Vagina (tissue), 2 donors: ENCODE measurements at places on chromosomes 11 and 22. TPM values are rescaled to one million over a fixed set of nuclear protein-coding genes. Genes with fewer than 3 reads are reported as not detected.

PANX3 gene
- not detected for total RNA-seq

DBX1 gene
- not detected for total RNA-seq

CDCA5 gene
- 3.7 TPM for total RNA-seq

CHST1 gene
- total RNA-seq: 2.0 TPM

HYLS1 gene
- total RNA-seq: 3.7 TPM

TRIM6 gene
- total RNA-seq: 3.9 TPM

JAML gene
- total RNA-seq: 17.2 TPM

ANGPTL5 gene
- total RNA-seq: not detected

P2RX6 gene
- 1.7 TPM for total RNA-seq

C11orf91 gene
- not detected for total RNA-seq

SHANK3 gene
- total RNA-seq: 20.4 TPM

CDC42BPG gene
- total RNA-seq: 13.0 TPM

IGSF9B gene
- total RNA-seq: 10.1 TPM

KDELR3 gene
- 3.9 TPM for total RNA-seq

CECR2 gene
- 0.98 TPM for total RNA-seq

ALKBH8 gene
- total RNA-seq: 3.4 TPM

OPCML gene
- total RNA-seq: not detected

OR2AT4 gene
- total RNA-seq: not detected

MISFA gene
- not detected for total RNA-seq

GGT1 gene
- 4.9 TPM for total RNA-seq

PGA5 gene
- not detected for total RNA-seq

OSM gene
- not detected for total RNA-seq

ABCC8 gene
- 13.0 TPM for total RNA-seq

ZNRF3 gene
- total RNA-seq: 7.9 TPM

LRRC56 gene
- total RNA-seq: 0.49 TPM

MOB2 gene
- total RNA-seq: 34.1 TPM

C11orf97 gene
- total RNA-seq: not detected

GRAP2 gene
- total RNA-seq: 12.3 TPM

KIF18A gene
- 2.5 TPM for total RNA-seq

ZNF214 gene
- 3.9 TPM for total RNA-seq

MRGPRX3 gene
- not detected for total RNA-seq

FBXO7 gene
- 70.2 TPM for total RNA-seq

INPP5J gene
- 5.9 TPM for total RNA-seq

HORMAD2 gene
- total RNA-seq: not detected

PTPRCAP gene
- 18.2 TPM for total RNA-seq
